ENCODE measurements at places on chromosomes 4 and X. TPM values are rescaled to one million over a fixed set of nuclear protein-coding genes. Genes with fewer than 3 reads are reported as not detected.

MAGEB10 gene
- total RNA-seq: not detected

NR0B1 gene
- total RNA-seq: not detected

PLS3 gene
- total RNA-seq: 0.33 TPM

CRMP1 gene
- total RNA-seq: not detected

FGFBP2 gene
- total RNA-seq: 6.7 TPM

FAM156A gene
- total RNA-seq: 18.8 TPM

MGAT4D gene
- total RNA-seq: not detected

ARX gene
- not detected for total RNA-seq

NHSL2 gene
- 0.48 TPM for total RNA-seq

ADRA2C gene
- not detected for total RNA-seq

CTAG2 gene
- total RNA-seq: not detected

SPIN3 gene
- 10.7 TPM for total RNA-seq

SYTL4 gene
- total RNA-seq: not detected

SRD5A3 gene
- 6.2 TPM for total RNA-seq

CTAG1B gene
- total RNA-seq: not detected

ATP8A1 gene
- total RNA-seq: 31.4 TPM

JCHAIN gene
- 0.99 TPM for total RNA-seq

PDZD4 gene
- 1.1 TPM for total RNA-seq

MAB21L2 gene
- not detected for total RNA-seq

NAP1L2 gene
- 2.1 TPM for total RNA-seq

Measured in activated naive CD4-positive, alpha-beta T cell treated with anti-CD3 and anti-CD28 coated beads, Interleukin-2, amount 10 ng/mL, durations not matched to agents 5 hours and 36 hours (primary cell).